ENCODE measurements at places on chromosomes 7 and 10.

GRCh38 chr7:33961948-33962347 lies 56.6 kb downstream of the BMPER start:
- no peak for DNase-seq

DNA sequence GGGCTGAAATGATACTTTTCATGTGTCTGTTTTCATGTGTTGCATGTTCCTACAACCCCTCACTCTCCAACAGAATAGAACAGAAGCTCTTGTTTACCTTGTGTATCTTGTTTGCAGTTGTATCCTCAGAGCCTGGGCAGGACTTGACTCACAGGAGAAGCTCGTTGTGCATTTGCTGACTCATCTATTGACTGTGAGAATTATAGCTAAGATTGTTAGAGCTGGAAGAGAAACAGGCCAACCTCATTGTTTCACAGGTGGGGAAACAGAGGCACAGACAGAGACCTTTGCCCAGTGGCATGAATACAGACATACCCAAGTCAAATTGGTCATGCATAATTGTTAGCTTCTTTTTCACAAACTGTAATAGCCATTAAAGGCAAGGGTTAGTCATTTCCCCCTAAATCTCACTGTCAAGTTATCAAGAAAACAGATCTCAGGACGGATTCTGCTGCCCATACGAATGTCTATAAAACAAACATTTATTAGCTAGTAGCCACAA lies 4.6 kb upstream of the TSPAN15 start:
- no peak for DNase-seq

DNA sequence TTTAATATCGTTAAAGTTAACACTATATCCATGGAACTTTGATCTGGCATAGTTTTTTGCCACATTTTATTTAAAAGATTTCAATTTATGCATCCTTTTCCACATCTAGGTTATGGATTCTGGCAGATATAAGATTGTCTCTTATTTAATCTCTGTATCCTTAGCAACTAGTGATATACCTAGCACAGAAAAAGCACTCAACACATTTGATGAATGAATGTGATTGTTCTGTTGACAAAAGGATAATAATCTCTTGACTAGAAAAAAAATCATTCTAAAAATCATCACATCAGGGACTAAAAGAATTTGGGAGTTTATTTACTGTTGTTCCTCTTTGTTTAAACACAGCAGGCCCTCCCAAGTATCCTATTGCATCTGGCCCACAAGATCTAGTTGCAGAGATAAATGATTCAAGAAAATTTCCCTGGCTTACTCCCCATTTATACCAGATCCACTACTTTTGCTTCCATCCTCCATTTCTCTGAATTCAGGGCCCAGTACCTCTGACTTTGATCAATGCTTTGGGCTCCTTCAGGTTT lies 84.0 kb upstream of the C1GALT1 start:
- no peak for DNase-seq

- DNase-seq, result no peak
These were observed 126.3 kb downstream of the NRP1 start for GRCh38 chr10:33208166-33208565.

DNA sequence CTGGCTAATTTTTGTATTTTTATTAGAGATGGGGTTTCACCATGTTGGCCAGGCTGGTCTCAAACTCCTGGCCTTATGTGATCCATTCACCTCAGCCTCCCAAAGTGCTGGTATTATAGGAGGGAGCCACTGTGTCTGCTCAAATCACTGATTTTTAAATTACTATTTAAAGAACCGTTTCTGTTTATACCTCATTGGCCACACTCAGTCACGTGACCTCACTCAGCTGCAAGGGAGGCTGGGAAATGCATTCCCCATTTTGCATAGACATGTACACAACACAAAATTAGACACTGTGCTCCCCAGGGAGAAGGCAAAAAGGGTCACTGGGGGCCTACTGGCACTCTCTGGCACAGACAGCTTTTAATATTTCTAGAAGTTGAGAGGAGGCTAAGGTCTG lies 13.6 kb upstream of the CALU start:
- no peak for DNase-seq

DNA sequence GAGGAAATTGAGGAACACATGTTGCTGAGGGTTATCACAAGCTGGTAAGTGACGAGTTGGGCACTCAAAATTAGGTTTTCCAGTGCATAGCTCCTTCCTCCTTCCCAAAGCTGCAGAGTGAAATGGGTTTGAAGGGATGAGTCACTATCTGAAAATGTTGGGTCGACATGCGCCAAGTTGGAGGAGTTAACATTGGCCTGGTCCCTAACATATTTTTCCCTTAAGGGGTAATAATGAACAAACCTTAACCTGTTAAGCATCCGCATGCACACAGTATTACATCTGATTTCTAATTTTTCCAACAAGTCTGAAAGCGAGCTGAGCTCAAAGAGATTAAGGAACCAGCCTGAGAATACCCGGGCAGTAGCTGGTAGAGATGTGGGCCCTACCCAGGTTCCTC lies 20.7 kb upstream of the TECTB start:
- DNase-seq, result no peak

DNA sequence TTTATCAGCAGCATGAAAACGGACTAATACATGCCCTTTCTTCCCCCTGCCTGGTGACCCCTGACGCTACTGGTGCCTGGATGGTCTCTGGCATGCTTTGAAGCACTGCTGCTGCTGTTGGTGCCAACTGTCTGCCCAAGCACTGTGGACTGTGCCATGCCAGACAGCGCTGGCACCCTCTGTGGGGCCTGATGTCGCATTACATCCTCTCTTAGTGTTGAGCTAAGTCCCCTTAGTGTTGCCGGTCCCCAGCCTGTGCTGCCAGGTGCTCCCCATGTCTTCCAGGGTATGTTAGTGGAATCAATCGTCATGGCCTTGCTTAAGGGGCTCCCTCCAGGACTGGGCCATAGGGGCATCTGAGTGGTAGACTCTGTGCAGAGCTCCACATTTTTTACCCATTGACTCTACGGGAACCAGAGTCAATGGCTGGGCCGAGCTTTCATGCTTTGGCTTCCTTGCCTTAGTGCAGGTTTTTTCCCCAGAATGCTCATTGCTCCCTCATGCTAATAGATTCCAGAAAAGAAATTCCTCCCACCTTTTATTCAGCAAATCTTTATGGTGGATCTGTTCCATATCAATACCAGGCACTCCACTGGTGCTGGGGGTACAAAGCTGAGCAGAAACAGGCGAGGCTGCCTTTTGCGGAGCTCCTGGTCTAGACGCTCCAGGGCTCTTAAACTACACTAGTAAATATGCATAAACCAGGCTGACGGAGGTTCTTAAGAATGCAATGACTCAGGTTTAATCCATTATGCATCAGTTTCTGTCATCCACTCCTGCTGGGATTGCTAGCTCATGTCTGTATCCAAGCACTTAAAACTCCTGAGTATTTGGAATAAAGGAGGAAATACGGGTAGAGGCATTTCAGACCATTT lies 21.8 kb upstream of the MRC1 start:
- no peak for DNase-seq
